Stimulated activated CD8-positive, alpha-beta memory T cell treated with anti-CD3 and anti-CD28 coated beads, Interleukin-7, amount 100 ng/mL, for 1 hour (primary cell): ENCODE measurements at places on chromosomes 6 and 20.

GRCh38 chr6:142844065-142844755 is 100.8 kb downstream of the HIVEP2 start:
- DNase-seq, result no peak

DNA sequence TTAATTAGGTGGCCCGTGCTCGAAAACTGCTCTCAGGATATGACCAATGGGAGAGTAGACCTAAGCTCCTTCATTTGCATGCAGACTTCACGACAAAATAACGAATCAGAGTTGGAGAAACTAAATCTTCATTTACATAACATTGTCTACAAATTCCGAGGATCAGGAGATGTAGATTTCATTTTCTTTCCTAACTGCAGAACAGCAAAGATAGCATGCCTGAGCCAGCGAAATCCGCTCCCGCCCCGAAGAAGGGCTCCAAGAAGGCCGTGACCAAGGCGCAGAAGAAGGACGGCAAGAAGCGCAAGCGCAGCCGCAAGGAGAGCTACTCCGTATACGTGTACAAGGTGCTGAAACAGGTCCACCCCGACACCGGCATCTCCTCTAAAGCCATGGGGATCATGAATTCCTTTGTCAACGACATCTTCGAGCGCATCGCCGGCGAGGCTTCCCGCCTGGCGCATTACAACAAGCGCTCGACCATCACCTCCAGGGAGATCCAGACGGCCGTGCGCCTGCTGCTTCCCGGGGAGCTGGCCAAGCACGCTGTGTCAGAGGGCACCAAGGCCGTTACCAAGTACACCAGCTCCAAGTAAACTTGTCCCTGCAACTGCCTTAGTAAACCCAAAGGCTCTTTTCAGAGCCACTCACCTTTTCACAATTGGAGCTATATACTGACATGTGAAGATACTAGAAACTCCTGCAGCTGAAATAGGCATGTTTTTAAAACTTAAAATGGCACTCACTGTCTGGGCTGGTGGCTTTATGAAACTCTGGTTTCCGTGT is 96.5 kb downstream of the HFE start:
- DNase-seq, result no peak

GRCh38 chr6:46893648-46894047 is 28.1 kb downstream of the ADGRF5 start:
- no peak for DNase-seq

DNA sequence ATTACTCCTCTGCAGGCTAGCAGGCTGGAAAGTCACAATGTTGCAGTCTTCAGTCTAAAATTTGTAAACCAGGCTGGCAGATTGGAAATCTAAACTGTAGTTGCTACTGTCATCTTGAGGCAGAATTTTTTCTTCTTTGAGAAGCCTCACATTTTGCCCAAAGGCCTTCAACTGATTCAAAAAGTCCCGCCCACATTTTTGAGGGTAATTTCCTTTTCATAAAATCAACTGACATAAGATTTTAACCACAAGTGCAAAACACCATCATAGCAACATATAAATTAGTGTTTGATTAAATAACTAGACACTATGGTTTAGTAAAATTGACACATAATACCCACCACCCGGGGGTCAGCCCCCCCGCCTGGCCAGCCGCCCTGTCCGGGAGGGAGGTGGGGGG is 28.4 kb downstream of the HLA-C start:
- DNase-seq, result no peak

- no peak for DNase-seq
These were observed 649.7 kb upstream of the GJE1 start for GRCh38 chr6:141482796-141483597.
